ENCODE measurements at places on chromosomes 7 and 10.
A peak's percentile ranks its signal among the peaks of the same experiment; 100 is the strongest.

- no peak for DNase-seq
Measured at GRCh38 chr7:107330478-107330877, 139.4 kb upstream of the GPR22 start.

DNA sequence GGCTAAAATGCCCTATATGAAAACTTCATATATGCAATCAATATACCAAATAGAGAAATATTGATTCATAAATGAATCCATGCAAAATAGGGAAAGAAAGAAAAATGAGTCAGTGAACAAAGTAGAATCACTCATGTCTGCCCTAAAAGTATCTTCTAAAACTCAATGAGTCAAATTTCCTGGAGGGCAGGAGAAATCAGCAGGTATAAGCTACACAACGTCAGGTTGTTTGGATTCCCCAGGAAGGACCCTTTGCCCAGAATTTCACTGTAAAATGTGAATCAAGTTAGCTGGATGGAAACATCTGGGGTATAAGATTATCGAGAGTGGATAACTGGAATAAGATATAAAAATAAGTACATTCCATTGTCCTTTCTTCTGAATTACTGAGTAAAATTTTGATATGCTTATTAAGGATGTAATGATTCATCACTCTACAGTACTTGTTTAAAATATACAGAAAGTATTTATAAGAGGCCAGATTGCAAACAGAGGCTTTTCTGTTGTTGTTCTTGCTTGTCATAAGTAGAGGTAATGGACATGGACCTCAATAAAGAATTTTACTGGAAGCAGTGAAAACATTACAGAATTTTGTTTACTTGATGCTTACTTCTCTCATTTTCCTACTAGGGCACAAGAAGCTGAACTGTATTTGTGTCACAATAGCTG is 99.0 kb downstream of the AGMO start:
- DNase-seq: no peak

- no peak for DNase-seq
Measured at GRCh38 chr7:93720106-93720505, 145.6 kb upstream of the CALCR start.

DNA sequence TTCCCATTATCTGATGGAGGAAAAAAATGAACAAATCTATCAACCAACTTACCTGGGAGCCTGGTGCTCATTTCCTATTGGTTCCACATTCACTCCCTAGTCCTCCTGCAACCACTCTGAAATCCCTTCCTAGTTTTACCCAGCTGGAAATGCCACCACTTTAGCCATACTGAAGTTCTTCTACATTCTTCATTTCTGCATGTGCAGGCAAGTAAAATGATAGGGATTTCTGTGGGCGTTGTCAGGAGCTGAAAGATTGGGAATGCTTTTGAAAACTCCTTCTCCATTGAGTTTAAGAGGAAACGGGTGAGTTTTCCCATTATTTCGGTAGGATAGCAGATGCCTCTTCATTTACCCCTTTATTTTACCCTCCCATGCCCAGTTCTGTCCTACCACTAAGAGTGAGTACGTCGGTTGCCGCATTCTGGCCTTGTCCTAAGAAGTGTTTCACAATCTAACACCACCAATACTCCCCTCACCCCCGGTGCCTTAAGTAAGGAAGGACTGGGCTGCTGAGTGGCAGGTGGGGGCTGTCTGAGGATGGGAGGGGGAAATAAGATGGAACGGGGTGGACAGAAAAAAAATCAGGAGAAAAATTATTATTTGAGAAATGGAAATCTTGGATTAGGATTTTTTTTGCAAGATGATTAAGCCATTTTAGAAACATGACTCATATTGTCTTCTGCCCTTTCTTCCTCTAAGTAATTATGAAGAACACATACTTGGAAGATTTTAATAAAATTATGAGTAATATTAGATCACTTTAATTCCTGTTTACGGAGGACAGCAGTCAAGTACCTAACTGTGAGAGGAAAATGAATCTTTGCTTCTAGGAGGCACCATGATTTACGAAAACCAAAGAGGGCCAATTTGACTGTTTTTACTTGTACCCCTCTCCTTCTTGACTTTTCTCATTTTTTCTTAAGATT is 13.2 kb upstream of the TAS2R60 start:
- DNase-seq: no peak

DNA sequence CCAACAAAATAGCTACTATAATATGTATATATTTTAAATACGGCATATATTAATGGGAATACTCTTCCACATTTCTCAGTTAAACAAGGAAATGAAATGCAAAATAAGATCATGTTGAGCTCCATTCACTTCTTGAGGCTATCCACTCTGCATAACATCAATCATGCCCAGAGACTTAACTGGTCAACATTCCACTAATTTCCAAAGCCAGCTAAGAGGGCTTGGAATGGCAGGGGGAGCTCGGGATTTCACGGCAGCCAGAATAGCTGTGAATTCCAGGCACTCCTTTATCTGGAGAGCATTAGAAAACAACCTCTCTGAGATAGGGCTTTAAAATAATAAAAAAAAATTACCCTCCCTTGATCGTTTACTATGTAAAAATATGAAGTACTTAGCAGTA is 194.9 kb upstream of the CDCA7L start:
- no peak for DNase-seq

DNA sequence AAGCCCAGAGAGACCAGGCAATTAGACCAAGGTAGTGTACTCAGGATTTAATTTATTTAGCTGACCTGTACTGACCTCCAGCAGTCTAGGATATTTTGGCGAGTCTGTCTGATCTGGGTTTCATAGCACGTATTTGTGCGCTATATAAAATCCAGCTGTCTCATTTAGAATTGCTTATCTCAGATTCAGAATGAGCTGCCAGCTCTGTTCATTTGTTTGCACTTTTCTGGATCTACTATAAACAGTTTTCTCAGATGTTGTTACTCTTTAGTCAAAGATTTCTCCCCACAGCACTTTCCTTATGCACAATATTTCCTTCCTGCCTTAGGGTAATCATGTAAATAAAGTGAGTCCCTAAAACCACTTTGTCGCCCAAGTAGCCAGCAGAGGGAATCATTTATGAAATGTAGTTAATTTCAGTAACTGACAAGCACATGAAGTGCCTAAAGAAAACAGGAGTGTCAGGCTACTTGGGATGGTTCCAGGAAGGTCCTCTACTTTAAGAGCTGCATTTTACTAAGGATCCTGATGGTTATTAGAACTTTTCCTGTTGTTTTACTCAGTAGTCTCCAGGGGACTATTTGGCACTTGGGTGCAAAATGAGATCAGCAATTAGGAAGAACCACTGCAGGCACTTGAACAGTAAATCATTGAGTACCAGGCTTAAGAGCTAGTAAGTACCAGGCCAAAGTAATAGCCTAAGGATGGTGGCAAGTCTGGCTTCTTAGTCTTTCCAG is 226.4 kb downstream of the TWIST1 start:
- DNase-seq: no peak

DNA sequence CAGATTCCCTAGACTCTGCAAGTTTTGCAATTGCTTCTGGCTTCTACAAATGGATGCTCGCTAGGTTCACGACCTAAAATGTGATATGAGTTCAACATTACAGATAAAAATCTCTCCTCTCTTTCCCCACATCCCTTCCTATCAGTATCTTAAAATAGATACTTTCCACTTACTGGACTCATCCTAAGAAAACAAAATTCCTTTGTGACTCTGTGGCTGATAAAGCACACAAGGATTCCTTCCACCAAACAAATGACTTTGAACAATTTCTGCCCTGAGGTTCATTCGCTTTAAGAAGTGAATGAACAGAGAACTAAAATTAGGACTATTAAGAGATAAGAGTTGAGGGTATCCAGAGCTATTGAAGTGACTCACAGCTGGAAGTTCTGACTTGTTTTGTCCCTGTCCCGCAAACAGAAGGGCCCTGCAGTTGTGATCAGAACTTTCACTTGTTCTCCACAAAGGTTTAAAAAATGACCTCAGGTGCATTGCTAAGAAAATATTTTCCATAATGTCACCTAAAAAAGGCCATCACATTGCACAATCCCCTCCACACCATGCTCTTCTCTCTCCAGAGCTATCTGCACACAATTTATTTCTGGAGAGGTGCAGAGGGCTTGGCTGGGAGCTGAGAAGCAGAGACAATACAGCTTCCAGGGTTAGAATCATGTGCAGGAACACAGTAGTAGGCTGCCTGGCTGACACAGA is 96.1 kb downstream of the PIP4K2A start:
- DNase-seq: no peak

GRCh38 chr10:1402816-1403507 is 334.4 kb downstream of the ADARB2 start:
- DNase-seq: no peak

- no peak for DNase-seq
Measured at GRCh38 chr10:86073199-86073977, 293.2 kb downstream of the GRID1 start.

GRCh38 chr7:81206217-81206616 is 287.4 kb upstream of the SEMA3C start:
- no peak for DNase-seq

- no peak for DNase-seq
Measured at GRCh38 chr10:16195894-16196293, 240.9 kb upstream of the PTER start.

DNA sequence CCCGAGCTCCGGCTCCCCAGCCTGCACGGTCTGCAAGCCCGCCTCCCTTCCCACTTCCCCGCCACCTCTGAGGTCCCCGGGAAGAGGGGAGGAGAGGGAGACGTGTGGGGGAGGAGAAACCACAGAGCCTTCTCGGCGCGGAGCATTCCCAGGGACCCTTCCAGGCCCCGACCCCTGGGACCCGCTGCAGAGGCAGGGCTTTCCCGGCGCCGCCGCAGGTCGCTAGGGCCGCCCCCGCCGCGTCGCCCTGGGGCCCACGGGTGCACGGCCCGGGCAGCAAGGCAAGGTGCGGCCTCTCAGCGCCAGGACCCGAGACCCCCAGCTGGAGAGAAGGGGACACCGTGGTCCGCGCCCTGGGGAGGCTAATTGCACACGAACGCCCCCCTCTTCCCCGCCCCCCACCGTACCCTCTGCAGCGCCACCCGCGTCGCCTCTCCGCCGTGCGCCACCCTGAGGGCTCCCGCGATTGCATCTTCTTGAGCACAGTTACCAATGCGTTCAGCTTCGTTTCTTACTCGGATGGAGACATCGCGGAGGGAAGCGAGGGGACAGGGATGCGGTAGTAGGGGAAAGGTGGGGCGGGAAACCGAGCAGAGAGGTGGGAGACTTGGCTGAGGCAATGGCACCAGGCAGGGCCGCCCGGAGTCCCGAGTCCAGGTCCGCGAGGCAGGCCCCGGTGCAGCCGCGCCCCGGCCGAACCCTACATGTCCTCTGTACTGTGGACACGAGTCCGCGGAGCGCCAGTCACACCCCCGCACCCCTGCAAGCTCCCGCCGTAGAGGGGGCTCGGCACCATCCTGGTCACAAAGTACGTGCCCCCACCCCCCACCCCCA is 28.9 kb downstream of the SKIDA1 start:
- DNase-seq: peak; percentile 68

GRCh38 chr10:69730251-69731156 is 71.2 kb upstream of the COL13A1 start:
- no peak for DNase-seq

GRCh38 chr7:35717013-35717412 is 22.1 kb upstream of the HERPUD2 start:
- DNase-seq: no peak

DNA sequence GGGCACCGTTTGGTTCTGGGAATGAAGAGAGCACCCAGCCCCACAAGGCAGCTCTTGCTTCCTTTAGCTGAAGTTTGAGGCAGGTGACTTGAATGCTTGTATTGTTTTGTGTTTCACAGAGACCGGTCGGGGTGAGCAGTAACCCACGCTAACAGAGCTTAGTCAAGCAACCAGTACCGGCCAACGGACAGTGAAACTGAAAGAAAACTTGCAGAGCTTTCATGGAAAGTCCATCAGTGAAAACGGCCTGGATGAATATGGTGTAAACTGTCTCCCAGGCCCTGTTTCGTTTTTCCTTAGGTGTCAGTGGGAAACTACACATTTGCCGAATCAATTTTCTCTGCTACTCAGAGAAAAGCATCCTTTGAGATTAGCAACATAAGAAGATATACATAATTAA is 101.1 kb downstream of the LYZL1 start:
- no peak for DNase-seq

GRCh38 chr7:93212881-93213280 is 13.4 kb downstream of the HEPACAM2 start:
- DNase-seq: no peak

- DNase-seq: no peak
Measured at GRCh38 chr7:42854571-42855118, 57.2 kb downstream of the C7orf25 start.

DNA sequence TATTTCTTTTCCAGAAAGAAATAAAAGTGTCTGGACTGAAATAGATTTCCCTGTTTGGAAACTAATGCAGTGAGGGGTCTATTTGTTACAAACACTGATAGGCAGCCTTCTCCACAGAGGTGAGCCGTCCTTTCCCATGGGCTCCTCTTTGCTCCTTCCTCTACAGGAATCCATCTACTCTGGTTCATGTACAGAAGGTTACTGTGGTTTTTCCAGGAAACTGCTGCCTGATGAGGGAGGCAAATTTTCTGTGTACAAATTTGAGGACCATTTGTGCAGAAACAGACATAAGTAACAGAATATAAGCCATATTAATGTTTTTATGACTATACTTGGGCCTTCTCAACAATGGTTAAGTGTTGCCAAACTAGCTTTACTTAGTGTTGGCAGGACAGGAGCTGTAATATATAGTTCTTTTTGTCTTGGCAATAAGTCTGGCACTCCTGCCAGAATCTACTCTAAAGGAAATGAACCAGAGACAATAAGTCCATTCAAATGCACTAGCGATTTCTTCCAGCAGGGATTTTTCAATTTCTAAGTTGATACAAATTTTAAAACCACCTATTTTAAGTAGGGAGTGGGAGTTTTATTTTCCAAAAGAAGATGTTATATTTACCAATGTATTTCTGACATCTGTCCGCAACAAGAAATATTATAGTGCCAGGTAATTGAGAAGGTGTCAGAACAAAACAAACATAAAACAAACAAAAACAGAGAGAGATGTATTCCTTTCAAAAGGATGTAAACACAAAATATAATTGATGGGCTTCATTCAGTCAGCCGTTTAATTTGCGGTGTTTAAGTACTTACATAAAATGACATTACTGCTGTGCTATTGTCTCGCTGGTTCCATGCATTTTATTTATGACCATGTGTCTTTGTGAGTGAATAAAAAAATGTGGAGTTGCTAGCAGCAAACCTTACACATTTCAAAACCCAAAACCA is 91.0 kb upstream of the NFE2L3 start:
- DNase-seq: no peak

DNA sequence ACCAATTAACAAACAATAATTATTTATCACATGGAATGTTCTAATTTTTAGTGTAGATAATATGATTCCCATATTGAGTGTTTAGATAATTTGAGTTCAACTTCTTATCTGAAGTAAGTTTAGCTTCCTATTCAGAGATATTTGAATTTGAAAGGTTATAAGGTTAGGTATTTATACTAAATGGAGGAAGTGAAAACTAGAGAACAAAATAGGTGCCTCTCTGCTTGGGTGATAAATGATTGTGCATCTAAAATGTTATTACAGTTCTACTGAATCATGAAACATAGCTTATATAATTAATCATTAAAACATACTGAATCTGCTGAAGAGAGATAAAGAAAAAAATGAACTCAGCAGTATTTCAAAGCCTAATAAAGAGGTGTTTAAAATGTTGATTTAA is 1174.3 kb downstream of the XPNPEP1 start:
- no peak for DNase-seq

GRCh38 chr10:110414548-110415309 is 83.0 kb upstream of the DUSP5 start:
- DNase-seq: peak; percentile 86

Data from germinal center (tissue), 1 donor.